OCI-LY7 (cell line): ENCODE measurements at places on chromosomes 2 and 18. TPM values are rescaled to one million over a fixed set of nuclear protein-coding genes. Genes with fewer than 3 reads are reported as not detected.

DNA sequence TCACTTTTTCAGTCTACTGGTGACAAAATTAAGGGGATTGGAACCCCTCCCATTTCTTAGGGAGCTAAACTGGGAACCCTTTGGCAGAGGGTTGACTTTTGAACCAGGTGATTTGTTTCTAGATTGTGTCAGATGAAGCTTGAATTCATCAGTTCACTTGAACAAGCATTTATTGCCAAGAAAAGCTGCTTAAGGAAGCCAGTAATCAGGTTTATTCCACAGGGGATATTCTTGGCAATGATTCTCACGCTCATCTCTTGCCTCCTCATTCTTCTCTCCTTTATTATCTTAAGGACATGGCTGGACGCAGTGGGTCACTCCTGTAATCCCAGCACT is 101.0 kb downstream of the ALPK2 start:
- DNase-seq: no peak

- no peak for DNase-seq
Observed at GRCh38 chr2:220445429-220446105, 818.1 kb downstream of the SLC4A3 start.

GRCh38 chr2:16181062-16181740 is 240.9 kb downstream of the MYCN start:
- DNase-seq: no peak

Gene MRPS5
- 90.2 and 100 TPM in 2 replicates for total RNA-seq

Gene FOXI3
- not detected in 2 replicates for total RNA-seq

Gene TANC1
- total RNA-seq: 0.04 TPM in 1 of 2 replicates, not detected in the other

GRCh38 chr2:46296216-46296839 is 879 bp upstream of the EPAS1 start:
- DNase-seq: no peak
